ENCODE measurements at places on chromosomes 3 and 15.

DNA sequence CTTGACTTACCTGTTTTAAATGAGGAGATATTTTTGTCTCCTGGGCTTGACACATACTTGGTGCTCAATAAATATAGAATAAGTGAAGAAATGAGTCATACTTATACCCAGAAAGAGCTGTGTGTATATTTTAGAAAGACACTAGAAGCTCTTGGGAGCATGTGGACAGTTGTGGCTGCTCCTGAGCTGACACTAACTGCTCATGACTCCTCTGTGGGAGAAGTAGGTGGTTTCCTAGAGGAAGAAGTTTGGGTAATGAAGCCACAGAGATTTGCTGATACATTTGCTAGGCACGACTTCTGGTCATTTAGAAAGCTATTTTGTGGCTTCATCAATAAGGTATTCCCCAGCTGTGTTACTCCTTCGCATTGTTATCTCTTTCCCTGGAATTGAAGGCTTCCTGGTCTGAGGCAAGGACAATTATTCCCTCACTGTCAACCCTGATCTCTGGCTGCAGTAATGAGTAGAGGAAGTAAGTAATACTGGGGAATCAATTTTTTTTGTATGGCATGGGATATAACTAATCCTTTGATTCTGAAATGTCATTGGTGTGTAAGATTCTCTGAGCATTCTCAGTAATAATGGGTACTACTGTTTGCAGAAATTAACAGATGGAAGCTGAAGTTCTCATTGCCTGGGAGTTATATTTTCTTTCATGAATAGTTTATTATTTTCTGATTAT is 79.6 kb upstream of the DCBLD2 start:
- no peak for DNase-seq

DNA sequence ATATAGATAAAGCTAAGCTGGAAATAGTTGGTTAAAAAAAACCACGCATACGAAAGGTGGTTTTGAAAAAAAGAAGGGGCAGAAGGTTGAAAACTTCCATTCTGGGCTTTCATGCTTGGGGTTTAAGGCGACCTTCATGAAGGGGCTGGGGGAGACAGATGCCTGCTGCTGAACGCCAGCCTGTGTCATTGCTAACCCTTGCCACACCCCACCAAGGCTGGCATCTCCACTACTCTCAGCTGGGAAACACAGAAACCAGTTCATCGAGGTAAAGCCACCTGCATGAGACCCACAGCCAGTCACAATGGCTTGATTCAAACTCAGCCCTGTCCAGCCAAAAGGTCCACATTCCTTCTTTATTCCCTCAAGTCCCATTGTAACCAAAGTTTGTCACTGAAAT is 78.7 kb downstream of the ADAMTS17 start:
- DNase-seq, result no peak

DNA sequence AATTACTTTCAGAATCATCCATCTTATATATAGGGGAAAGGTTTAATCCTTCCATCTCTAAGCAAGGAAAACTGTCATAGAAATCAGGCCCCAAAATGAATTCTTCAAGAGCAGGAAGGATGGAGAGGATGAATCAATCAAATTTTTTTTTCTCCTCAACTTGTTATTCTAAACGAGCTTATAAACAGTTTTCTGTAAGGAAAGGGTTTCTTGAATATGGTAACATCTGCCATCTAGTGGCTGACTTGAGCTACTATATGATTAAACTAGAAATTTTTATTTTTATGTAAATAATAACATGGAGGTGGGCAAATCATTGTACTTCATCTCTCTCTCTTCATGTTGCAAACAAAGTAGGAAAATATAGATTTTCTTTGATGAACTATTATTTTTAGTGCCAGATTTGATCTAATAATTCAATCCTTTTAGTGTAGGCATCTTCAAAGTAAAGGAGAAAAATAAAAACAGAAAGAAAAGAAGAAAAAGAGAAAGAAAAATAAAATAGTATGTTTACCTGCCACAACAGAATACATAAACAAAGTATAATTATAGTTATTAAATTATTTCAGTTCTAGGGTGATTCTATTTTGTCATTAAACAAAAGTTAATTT is 146.6 kb downstream of the SERPINI1 start:
- DNase-seq, result peak; percentile 81

DNA sequence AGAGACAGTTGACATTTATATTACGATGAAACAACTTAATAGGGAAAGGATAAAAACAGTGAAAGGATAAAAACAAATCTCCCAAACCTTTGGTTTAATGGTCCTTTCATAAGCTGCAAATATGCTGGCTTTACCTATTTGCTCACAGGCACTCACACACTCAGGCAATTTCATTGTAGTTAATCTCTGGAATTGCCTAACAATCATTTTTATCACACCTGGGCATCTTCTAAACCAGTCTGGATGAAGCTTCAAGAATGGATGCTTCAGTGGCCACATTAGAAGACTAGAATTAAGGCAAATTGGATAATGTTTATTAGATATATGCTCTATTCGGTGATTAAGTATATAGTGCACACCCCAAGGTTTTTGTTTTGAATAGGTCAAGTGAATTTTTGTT is 13.5 kb downstream of the OSBPL10 start:
- DNase-seq, result no peak
